ENCODE measurements at places on chromosomes 7 and 10.

DNA sequence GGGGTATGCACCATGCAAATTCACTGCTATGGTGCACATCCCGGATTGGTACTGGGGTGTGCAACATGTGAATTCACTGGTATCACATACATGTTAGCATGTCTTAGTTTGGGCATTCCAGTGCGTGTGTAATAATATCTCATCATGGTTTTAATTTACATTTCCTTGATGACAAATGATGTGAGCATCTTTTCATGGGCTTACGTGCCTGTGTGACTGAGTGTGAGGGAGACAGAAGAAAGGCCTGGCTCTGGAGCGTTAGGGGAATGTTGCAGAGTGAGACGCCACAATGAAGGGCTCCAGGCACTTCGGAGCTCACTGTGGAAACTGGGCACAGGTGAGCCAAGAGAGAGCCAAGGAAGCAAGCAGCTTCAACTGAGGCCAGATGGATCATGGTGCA lies 162.6 kb downstream of the UBE2H start:
- no peak for DNase-seq

- no peak for DNase-seq
Observed at GRCh38 chr10:9848981-9849380, 1168.7 kb upstream of the CELF2 start.

DNA sequence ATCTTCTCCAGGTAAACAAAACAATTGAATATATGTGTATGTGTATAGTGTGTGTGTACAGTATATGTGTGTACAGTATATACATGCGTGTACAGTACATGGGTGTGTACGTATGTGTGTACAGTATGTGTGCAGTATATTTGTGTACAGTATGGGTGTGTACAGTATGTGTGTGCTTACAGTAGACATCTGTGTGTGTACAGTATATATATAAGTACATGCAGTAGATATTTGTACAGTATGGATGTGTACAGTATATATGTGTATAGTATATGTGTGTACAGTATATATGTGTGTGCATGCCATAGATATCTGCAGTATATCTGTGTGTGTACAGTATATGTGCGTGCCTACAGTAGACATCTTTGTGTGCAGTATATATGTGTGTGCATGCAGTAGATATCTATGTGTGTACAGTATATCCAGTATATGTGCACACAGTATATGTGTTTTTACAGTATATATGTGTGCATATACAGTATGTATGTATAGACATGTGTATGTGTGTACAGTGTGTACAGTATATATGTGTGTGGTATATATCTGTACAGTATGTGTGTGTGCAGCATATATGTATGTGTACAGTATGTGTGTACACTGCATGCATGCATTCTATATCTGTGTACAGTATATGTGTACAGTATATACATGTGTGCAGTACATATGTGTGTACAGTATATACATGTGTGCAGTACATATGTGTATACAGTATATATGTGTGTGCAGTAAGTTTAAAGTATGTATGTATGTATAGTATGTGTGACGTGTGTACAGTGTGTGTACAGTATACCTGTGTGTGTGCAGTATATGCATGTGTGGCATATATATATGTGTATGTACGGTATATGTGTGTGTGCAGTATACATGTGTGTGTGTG lies 37.3 kb upstream of the SLC39A12 start:
- DNase-seq: no peak

DNA sequence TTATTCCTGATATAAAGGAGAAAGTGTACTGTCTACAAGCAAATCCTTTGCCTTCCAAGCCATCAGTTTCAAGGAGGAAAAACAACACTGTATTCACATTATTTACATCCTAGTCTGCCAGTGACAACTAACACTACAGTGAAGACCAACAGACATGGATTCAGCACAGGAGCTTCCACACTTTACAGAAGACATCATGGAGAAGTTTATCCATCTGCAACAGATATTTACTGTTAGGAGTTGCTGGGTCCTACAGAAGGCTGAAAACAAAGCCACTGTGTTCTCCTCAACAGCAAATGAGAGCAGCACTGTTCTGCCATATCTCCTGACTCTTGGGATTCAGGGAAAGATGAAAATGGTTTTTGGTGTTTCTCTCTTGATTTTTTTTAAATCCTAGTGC lies 31.9 kb downstream of the NAPEPLD start:
- DNase-seq: no peak

DNA sequence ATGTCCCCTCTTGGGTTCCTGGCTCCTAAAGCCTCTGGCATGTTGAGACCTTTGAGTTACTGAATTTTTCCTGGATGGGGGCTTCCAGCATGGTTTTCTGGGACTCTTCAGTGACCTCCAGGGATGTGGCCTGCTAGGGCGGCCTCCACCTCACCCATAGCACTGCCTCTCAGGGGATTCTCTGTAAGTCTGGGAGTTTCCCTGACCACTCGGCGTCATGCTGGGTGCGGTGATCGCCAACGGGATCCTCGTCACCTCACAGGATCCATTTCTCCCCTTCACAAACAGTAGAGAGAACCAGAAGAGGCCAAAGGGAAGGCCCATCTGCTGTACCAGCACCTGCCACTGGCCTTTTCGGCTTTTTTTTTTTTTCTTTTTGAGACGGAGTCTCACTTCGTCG lies 84.3 kb downstream of the NPTX2 start:
- DNase-seq: no peak

- no peak for DNase-seq
Observed at GRCh38 chr10:77944519-77944918, 18.0 kb upstream of the DLG5 start.
